SJSA1 (cell line): ENCODE measurements at places on chromosomes 3 and 15. TPM values are rescaled to one million over a fixed set of nuclear protein-coding genes. Genes with fewer than 3 reads are reported as not detected.
A peak's percentile ranks its signal among the peaks of the same experiment; 100 is the strongest.

GRCh38 chr3:89644716-89645115 is 537.3 kb downstream of the EPHA3 start:
- DNase-seq: no peak
- H3K27ac ChIP-seq: no peak overlapping the region
- no peak overlapping the region for H3K4me3 ChIP-seq
- no peaks in the 10 kb centered on the region for H3K27me3 ChIP-seq

GRCh38 chr15:35139822-35140221 is 54.7 kb upstream of the NANOGP8 start:
- H3K4me1 ChIP-seq: peaks cover 20% of the 10 kb centered on the region
- no peaks in the 10 kb centered on the region for H3K27me3 ChIP-seq
- H3K36me3 ChIP-seq: no peaks in the 10 kb centered on the region

GRCh38 chr3:142987080-142987700 is 14.2 kb upstream of the U2SURP start:
- H3K27me3 ChIP-seq: 0 out of 2 replicates have a peak, but pooled peaks cover 3% of the 10 kb centered on the region
- H3K27ac ChIP-seq: no peak overlapping the region
- no peaks in the 10 kb centered on the region for H3K36me3 ChIP-seq
- no peak for DNase-seq
- H3K4me3 ChIP-seq: no peak overlapping the region
- no peaks in the 10 kb centered on the region for H3K4me1 ChIP-seq

GRCh38 chr3:4508048-4508981 is 15.2 kb downstream of the ITPR1 start:
- no peaks in the 10 kb centered on the region for H3K4me1 ChIP-seq
- no peaks in the 10 kb centered on the region for H3K36me3 ChIP-seq
- DNase-seq: no peak
- no peak overlapping the region for H3K4me3 ChIP-seq
- no peak overlapping the region for H3K27ac ChIP-seq

DNA sequence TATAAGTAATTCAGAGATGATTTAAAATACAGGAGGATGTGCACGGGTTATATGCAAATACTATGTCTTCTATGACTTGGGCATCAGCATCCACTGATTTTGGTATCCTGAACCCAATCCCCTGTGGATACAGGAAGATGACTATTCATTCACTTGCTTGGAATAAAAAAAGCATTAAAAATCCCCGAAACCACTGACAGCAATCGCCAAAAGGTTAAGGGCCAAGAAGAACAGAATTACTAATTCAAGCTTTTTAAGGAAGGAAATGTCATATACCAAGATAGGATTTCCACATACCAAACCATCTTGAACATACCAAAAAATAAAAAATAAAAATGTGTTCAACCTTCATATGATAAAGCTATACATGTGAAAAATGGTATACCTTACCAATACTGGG is 93.7 kb downstream of the DLG1 start:
- H3K4me1 ChIP-seq: no peaks in the 10 kb centered on the region
- no peaks in the 10 kb centered on the region for H3K27me3 ChIP-seq
- no peak overlapping the region for H3K27ac ChIP-seq
- no peak for DNase-seq
- no peaks in the 10 kb centered on the region for H3K36me3 ChIP-seq

GRCh38 chr3:115903843-115904242 is 280.5 kb downstream of the GAP43 start:
- no peaks in the 10 kb centered on the region for H3K4me1 ChIP-seq
- H3K27me3 ChIP-seq: no peaks in the 10 kb centered on the region
- H3K4me3 ChIP-seq: no peak overlapping the region
- DNase-seq: no peak
- H3K27ac ChIP-seq: no peak overlapping the region
- no peaks in the 10 kb centered on the region for H3K36me3 ChIP-seq

- no peaks in the 10 kb centered on the region for H3K27me3 ChIP-seq
- H3K4me1 ChIP-seq: peaks cover 34% of the 10 kb centered on the region
- H3K36me3 ChIP-seq: no peaks in the 10 kb centered on the region
- H3K4me3 ChIP-seq: no peak overlapping the region
Observed at GRCh38 chr3:100030346-100030745, 84.0 kb downstream of the FILIP1L start.

DNA sequence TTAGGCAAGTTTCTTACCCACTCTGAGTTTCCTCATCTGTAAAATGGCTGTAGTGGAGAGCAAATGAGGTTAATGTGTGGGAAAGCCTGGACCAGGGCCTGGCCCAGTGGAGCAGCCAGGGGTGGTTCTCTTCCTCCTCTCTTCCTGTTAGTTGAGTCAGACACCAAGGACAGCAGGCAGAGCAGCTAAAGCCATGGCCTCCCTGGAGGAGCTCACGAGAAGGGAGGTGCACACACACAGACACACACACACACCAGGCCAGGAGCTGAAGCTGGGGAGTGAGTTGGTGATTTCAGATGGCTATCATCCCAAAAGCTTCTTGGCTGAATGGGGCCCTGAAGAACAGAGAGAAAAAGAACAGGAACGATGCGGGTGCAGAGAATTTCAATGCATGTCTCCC is 33.2 kb upstream of the TSPAN3 start:
- no peak overlapping the region for H3K27ac ChIP-seq
- DNase-seq: no peak

GRCh38 chr3:81581966-81582599 is 179.4 kb downstream of the GBE1 start:
- H3K27me3 ChIP-seq: no peaks in the 10 kb centered on the region
- peak; percentile 36 for DNase-seq

GRCh38 chr15:96064351-96064756 is 266.1 kb upstream of the NR2F2 start:
- H3K4me1 ChIP-seq: no peaks in the 10 kb centered on the region
- no peak for DNase-seq
- no peak overlapping the region for H3K4me3 ChIP-seq
- H3K27ac ChIP-seq: no peak overlapping the region

GRCh38 chr15:23033979-23034378 is 5.4 kb downstream of the TUBGCP5 start:
- H3K4me3 ChIP-seq: no peak overlapping the region
- H3K27ac ChIP-seq: no peak overlapping the region
- H3K36me3 ChIP-seq: peaks cover 88% of the 10 kb centered on the region
- no peak for DNase-seq

PIGBOS1 gene
- 23.9 and 39.6 TPM in 2 replicates for total RNA-seq

FAM131A gene
- total RNA-seq: 13.9 and 14.4 TPM in 2 replicates

CX3CR1 gene
- not detected in 2 replicates for total RNA-seq

CPNE9 gene
- total RNA-seq: not detected in 2 replicates

H1-8 gene
- not detected in 2 replicates for total RNA-seq
